Liver (tissue), 10 donors: ENCODE measurements at places on chromosomes 2 and 18. TPM values are rescaled to one million over a fixed set of nuclear protein-coding genes. Genes with fewer than 3 reads are reported as not detected.

The EML6 gene
- 3.0 TPM for total RNA-seq

The GYPC gene
- 419 TPM for total RNA-seq

The HOXD10 gene
- total RNA-seq, result not detected

The SERPINB10 gene
- 4.6 TPM for total RNA-seq

The TMBIM1 gene
- 133 TPM for total RNA-seq

The TMEM247 gene
- total RNA-seq, result not detected

The CYS1 gene
- 4.1 TPM for total RNA-seq

The C2orf80 gene
- total RNA-seq, result not detected

The FOXI3 gene
- total RNA-seq, result not detected
